Immature natural killer cell (primary cell): ENCODE measurements at places on chromosomes 4 and X.

GRCh38 chrX:68647156-68647957, at the start of gene STARD8:
TSS of gene STARD8 (plus strand) at chrX:68647666. CDS start at chrX:68647883, 217 bp downstream.
- DNase-seq = no peak
- peaks cover 10% of the 10 kb centered on the region for H3K27me3 ChIP-seq
- H3K27ac ChIP-seq = no peak within 1 kb of the TSS

GRCh38 chr4:8247047-8247930, 22.3 kb upstream of the HTRA3 start:
- no peak for DNase-seq
- H3K27me3 ChIP-seq = peaks cover 5% of the 10 kb centered on the region

DNA sequence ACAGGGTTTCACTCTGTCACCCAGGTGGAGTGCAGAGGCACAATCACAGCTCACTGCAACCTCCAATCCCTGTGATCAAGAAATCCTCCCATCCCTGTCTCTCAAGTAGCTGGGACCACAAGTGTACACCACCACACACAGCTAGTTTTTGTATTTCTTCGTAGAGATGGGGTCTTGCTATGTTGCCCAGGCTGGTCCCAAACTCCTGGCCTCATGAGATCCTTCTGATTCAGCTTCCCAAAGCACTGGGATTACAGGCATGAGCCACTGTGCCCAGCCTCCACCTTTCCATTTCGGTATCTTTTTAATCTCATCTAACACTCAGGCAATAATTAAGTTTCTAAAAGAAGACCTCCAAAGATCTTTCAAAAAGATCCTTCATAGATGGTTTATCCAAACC, 22.9 kb downstream of the ADGRA3 start:
- no peaks in the 10 kb centered on the region for H3K36me3 ChIP-seq
- H3K4me1 ChIP-seq = peaks cover 1% of the 10 kb centered on the region
- H3K4me3 ChIP-seq = no peak overlapping the region
- no peak for DNase-seq
- H3K27ac ChIP-seq = no peak overlapping the region
- peaks cover 2% of the 10 kb centered on the region for H3K27me3 ChIP-seq

DNA sequence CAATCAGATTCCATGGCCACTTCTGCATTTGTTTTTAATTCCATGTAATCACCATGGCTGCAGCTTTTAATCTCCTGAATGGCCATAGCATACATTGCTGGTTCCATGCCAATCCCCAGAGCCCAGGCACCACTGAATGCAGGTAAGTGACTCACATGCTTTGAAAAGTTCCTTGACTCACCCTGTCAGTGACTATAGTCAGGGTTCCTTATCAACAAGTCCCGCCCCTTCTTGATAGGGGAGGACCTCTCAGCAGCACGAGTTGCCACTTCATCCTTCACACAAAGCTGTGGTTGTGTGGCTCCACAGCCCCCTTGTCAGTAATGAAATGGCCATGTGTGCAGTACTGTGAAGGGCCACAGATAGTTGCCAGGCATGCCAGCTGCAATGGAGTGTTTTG, 516.6 kb downstream of the PPARGC1A start:
- no peak overlapping the region for H3K27ac ChIP-seq
- DNase-seq = no peak
- no peaks in the 10 kb centered on the region for H3K27me3 ChIP-seq
- no peaks in the 10 kb centered on the region for H3K36me3 ChIP-seq
- H3K4me1 ChIP-seq = no peaks in the 10 kb centered on the region
- no peak overlapping the region for H3K4me3 ChIP-seq

DNA sequence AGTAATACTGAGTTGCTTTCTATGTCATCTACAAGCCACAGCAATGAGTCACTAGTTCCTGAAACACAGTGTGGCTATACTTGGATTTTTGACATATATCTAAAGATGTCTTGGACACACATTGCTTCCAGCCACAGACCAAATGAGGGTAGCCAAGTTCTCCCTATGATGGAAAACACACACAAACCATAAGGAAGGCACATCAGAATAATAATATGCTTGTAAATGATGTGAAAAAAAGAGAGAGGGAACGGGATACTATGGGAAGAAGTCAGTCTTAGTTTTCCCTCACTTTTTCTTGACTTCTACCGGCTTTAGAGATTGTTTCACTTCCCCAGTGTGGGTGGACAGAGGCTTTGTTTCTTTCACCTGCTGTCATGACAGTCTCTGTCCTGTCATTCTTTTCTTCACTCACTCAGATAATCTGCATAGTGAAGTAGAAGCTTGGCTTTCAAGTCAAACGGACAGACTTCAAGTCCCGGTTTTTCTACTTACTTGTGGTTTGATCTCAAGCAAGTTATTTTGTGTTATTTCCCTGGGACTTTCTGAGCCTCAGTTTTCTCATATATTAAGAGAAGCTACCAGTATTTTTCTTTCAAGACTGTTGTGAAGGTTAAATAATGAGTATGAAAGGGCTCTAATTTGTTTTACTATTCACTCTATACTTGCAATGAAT, 34.7 kb downstream of the P2RY10 start:
- no peaks in the 10 kb centered on the region for H3K4me1 ChIP-seq
- H3K4me3 ChIP-seq = no peak overlapping the region
- no peak overlapping the region for H3K27ac ChIP-seq
- no peaks in the 10 kb centered on the region for H3K36me3 ChIP-seq

GRCh38 chr4:81870275-81870674, 398.6 kb upstream of the RASGEF1B start:
- no peaks in the 10 kb centered on the region for H3K4me1 ChIP-seq
- no peaks in the 10 kb centered on the region for H3K36me3 ChIP-seq
- H3K27me3 ChIP-seq = no peaks in the 10 kb centered on the region
- no peak for DNase-seq

DNA sequence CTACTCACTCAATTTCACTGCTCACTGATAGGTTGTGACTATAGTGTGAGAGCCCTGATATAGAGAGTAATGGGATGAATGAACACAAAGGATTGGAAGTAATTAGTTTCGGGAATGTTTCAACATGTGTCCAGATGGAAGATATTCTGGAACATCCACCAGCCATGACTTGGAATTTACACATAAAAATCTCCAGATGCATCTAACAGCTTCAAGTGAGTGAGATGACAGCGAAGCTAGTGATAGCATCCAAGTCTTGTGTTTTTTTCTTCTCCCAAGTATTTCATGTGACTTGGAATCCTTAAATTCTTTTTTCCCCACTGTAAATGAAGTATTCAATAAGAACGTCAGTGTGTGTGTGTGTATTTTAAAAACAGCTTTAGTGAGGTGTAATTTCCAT, 82.1 kb downstream of the CLDN34 start:
- H3K4me3 ChIP-seq = no peak overlapping the region
- DNase-seq = no peak
- H3K4me1 ChIP-seq = peaks cover 16% of the 10 kb centered on the region
- H3K27ac ChIP-seq = no peak overlapping the region
